ENCODE measurements at places on chromosomes 6 and 20.
A peak's percentile ranks its signal among the peaks of the same experiment; 100 is the strongest.

DNA sequence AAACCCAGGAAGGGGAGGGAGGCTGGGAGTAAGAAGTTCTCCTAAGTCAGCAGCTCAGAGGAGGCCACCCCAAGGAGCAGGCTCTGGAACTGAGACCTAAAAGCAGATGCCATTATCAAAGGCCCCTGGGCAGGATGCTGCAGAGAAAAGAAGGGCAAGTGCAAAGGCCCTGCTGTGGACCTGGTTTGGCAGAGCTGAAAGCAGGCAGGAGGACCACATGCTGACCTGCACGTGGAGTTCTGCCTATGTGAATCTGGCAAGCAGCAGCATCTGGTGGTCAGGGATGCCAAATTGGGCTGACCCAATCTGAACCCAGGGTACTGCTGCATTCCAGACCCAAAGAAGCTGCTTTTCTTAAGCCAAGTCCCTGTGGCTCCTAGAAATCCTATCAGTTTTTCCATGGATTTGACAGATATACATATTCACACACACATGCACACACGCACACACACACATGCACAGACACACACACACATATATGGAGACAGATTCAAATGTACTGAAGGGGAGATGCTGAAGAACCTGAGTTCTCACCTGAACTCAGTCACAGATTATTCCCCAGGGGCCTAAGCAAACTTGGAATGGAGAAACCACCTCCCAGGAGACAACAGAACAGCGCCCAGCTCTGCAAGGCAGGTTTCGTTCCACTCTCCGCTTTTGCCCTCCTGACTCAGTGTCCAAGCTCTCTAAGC, 119.9 kb downstream of the FOXA2 start:
- DNase-seq, result no peak

GRCh38 chr20:53867741-53868351, 202.5 kb downstream of the BCAS1 start:
- DNase-seq, result no peak

GRCh38 chr6:125512621-125513020, 210.9 kb upstream of the HDDC2 start:
- DNase-seq, result no peak

- DNase-seq, result no peak
Observed at GRCh38 chr20:3248993-3249347, 10.0 kb upstream of the SLC4A11 start.

DNA sequence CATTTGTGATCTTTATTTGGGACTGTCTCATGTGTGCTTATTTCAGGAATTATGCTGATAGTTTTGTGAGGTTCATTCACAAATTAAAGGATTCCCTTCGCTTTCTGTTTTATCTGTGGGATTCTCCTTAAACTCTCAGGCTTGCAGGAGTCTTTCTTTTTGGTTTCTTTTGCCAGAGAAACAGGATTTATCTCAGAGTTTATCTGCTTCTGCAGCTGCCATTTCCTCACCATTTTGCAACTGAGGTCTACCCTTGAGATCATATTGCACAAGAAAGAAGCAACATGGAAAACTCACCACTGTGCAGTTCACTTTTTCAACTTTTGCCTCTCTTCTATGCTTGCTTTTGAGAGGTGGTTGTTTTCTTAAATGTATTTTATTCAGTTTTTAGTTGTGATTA, 201.0 kb downstream of the PRL start:
- DNase-seq, result no peak

GRCh38 chr6:70210462-70210861, 92.4 kb downstream of the COL9A1 start:
- DNase-seq, result no peak

DNA sequence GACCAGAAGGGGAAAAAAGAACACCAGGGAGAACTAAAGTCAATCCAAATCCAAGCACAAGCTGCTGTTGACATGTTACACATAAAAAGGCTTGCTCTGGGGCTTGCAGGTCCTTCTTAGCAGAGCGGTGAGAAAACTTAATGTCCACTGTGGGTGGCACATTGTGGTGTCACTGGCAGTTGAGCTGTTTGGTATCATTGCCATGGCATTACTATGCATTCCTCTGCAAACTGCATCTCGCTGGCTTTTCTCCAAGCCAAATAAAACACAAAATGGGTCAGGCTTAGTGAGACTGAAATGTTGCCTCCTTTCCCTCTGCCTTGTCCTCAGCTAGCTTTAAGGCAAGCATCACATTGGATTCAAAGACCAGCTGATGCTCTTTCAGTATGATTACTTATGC, 40.9 kb downstream of the LY86 start:
- no peak for DNase-seq

DNA sequence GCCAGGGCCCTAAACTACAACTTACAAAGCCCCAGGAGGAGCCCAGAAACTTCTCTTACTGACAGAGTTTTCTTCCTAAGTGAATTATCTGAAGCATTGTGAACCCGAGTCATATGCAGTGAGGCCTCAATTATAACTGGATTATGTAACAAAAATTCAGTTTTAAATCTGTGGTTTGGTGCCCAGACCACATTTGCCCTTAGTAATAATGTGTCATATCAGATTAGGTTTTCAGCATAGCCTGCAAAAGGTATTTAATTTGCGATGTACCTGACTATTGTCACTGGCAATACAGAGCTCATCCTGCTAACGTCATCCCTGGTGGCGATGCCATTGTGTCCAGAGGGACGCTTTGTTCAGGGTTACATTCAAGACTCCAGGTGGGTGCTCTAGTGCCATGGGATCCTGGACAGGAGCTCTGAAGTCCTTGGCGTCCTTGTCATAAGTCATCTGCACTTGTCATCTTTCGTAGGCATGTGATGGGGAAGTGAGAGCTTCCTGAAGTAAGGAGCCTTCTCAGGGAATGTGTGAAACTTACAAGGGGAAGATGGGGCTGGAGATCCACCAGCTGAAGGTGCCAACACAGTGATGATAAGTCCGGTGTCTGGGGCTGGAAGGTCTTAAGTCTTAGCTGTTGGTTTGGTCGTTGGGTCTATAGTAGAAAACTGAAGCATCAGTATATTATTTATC, 65.1 kb downstream of the HIVEP1 start:
- DNase-seq, result no peak

DNA sequence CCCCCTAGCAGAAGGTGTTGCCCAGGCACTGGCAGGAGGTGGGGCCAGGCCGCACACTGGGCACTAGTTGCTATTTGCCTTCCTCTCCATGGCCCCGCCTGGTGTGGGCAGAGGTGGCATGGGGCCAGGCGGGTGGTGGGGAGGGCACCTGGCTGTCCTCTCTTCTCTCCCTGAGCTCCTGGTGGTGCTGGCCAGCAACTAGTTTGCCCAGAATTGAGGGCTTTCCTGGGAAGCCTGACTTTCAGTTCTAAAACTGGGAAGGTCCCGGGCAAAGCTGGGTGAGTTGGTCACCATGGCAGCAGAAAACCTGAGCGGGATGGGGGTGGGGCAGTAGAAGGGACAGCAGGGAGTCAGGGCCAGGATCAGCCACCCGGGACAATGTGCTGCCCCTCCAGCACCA, 48.2 kb downstream of the RBM38 start:
- DNase-seq, result no peak

DNA sequence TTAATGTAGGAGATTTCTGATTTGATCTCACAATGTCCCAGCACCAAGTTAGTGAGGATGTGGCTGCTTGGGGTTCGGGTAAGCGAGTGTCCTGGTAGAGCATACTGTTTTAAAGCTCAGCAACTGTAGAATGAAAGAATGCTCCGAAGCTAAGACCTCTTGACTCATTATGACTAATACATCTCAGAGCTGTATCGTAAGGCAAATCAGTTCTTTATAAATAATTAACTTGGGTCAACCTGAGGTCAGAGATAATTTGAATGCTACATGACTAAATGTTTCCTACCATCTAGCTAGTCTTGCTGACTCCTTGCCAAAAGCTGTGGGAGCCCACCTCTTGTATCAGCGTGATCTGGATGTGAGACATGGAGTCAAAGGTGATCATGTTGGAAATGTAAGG, 128.8 kb upstream of the PDE7B start:
- DNase-seq, result peak; percentile 91

GRCh38 chr6:3391902-3392458, 64.9 kb downstream of the SLC22A23 start:
- no peak for DNase-seq

DNA sequence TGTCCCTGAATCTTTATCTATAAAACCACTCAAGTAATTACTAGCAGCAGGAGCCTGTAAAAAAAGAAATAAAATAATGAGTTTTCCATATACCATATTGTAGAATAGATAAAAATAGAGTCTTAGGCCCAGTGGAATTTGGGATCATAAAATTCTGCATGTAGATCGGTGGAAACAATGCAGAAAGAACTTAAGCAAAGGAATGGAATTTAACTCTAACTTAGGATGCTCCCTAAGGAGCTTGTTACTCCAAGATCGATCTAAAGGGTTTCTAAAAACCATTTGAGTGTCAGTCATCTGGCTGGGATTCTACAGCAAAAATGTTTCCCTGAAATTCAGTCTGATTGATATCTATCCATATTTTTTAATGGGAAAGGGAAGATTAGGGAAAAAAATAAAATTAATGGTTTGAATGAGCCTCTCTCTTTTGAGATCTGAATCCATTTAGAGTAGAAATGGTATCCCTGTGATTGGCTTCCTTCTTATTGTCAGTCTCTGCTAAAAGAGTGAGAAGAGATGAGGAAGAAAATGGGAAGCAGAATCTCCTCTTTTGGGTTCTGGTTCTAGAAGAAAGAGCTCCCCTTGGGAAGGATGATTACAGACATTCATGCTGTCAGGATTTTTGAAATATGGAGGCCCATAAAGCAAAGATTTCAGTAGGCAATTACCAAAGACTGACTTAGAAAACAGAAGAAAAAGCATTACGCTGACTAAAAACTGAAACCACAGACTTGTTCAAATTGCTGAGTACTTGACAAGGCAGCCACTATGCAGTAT, 564.3 kb upstream of the MARCKS start:
- DNase-seq, result peak; percentile 55

DNA sequence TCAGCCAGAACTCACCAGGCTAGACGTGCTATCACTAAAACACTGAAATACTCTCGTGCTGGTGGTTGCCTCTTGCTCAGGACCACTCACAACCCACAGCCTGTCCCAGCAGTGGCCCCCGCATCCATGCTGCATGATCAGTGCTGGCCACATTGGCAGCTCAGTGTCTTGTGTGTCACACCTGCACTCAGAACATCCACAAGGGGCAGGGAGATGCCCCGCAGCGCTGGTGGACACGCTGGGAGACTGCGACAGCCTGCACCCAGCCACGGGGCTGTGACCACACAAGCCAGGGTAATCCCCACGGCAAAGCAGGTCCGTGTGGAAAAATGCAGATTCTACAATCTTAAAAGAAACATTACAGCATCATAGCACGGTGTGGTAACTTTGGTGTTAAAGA, 23.9 kb upstream of the APMAP start:
- DNase-seq, result no peak

DNA sequence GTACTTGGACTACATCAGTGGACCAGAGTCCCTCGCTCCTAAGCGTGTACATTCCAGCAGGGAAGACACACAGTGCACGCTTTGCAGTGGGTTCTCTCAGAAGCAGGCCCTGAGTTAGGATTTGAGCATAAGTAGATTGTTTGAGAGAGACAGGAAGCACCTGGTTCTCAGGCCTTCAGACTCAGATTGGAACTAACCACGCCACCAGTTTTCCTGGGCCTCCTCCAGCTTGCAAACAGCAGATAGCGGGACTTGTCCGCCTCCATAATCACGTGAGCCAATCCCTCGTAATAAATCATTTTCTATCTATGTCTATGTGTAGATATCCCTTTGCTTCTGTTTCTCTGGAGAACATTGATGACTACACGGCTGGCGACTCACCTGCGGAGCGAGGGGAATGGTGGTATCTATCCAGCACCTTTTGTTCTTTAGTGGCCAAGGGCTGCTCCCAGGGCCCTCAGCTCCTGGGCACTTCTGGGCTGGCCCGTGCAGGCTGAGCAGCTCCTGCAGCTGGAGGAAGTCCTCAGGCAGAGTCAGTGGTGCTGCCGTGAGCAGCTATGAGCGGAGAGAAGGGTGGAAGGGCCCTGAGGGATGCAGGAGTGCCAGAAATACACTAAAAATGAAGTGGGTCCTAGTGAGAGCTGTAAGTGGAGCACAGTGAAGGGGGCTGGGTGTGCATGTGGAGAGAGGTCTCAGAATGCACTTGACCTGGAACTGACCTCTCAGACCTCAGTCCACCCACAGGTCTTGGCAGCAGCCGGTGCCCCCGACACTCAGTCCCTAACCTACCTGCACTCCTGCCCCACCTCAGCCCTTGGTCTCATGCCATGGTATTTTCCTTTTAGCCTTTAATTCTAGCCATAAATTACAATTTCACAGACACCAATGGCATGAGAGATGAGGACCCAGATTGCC, 76.9 kb downstream of the STK35 start:
- DNase-seq, result no peak

DNA sequence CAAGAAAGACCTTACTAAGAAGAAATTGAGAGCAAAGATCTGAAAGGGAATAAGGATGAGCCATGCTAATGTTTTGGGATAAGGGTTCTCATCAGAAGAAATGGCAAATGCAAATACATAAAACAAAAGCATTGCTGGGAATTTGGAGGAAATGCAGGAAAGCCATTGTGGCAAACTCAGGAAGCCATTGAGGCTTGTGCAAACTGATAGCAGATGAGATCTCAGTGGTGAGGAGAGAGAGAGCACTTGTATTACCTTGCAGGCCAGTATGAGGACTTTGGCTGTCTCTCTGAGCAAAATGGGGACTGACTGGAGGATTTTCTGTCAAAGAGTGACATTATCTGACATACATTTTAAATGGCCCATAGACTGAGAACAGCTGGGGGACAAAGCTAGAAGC, 103.0 kb downstream of the ADGRB3 start:
- no peak for DNase-seq

DNA sequence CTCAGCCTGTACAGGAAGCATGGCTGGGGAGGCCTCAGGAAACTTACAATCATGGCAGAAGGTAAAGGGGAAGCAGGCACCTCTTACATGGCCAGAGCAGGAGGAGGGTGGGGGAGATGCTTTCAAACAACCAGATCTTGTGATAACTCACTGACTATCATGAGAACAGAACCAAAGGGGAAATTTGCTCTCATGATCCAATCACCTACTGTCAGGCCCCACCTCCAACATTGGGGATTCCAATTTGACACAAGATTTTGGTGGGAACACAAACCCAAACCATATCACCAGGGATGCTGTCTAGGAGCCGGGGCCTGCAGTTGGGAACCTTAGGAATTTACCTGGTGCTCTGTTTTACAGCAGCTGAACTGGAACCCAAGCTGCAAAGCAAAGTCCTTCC, 191.1 kb upstream of the CITED2 start:
- no peak for DNase-seq

DNA sequence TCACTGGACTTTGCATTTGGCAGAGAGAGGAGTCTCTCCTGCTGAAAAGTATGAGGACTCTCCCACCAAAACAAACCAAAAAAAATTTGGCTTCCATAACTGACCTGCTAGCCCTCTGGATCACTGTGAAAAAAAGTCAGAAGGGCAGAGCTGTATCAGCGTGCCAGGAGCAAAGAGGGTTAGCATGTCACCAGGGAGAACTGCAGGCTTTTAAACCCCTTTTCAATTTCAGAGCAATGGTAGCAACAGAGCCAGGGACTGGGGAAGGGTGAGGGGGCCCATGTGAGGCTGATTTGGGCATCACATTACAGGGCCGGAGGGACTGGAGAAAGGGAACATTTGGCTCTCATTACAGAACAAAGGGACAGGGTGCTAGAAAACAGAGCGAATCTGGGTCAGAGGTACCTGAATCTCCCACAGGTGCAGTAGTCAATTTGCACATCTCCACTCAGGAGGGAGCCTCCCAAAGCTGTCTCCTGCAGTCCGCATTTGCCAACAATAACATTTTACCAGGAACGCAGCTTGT, 185.7 kb upstream of the EYA4 start:
- no peak for DNase-seq

- peak; percentile 65 for DNase-seq
Observed at GRCh38 chr20:17936761-17937732, 31.5 kb downstream of the SNX5 start.

- DNase-seq, result peak; percentile 90
Observed at GRCh38 chr6:116008470-116009243, 52.0 kb downstream of the FRK start.
